A549 (cell line): ENCODE measurements at places on chromosomes 2 and 18.

DNA sequence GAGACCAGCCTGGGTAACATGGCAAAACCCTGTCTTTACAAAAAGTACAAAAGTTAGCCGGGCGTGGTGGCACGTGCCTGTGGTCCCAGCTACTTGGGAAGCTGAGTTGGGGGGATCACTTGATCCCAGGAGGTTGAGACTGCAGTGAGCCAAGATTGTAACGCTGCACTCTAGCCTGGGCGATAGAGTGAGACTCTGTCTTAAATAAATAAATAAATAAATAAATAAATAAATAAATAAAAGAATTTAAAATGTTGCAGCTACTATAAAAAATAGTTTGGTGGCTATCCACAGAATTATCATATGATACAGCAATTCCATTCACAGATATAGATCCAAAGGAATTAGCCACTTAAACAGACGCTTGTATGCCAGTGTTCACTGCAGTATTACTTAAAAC, 49.6 kb upstream of the AMMECR1L start:
- DNase-seq, result no peak

DNA sequence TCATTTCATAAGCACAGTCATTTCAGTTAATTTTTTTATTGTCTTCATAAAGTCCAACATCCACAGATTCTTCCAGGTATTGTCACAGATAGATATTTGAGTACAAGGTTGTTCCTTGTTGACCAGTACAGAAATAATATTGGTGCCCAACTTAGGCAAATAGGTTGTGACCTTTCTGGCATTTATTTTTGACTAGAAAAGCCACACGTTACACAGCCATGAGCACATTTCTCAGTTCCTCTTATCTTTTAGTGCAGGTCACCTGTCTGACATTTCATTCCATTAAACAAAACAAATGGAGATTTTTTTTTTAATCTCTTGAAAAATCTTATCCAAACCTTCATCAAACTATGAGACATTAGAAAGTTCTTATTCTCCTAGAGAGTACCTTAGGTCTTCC, 428.8 kb downstream of the ZNF521 start:
- DNase-seq, result no peak

DNA sequence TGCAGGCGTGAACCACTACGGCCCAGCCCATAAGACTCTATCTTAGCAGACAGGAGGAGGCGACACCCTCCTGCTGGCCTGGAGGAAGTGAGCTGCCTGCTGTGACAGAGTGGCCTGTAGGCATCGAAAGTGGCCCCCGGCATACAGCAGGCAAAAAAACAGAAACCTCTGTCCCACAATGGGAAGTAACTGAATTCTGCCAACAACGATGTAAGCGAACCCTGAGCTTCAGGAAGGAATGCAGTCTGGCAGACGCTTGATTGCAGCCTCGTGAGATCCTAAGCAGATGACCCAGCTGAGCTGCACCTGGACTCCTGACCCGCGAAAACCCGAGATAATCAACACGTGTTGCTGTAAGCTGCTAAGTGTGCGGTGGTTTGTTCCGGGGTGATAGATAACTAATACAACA, 13.6 kb downstream of the MRO start:
- DNase-seq, result no peak

DNA sequence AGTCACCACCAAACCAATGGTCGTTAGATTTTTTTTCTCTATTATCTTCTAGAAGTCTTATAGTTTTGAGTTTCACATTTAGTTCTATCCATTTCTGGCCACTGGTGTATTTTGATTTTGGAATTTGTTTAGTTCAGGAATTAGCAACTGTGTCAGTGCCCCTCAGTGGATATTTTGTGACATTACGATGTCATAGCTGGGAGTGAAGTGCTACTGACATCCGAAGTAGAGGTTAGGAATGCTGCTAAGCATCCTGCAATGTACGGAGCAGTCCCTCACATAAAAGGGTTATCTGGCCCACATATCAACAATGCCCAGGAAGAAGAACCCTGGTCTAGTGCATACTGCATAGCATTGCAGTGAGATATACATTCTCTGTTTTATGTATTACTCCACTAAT, 157.4 kb upstream of the RGPD4 start:
- DNase-seq, result peak; percentile 31

DNA sequence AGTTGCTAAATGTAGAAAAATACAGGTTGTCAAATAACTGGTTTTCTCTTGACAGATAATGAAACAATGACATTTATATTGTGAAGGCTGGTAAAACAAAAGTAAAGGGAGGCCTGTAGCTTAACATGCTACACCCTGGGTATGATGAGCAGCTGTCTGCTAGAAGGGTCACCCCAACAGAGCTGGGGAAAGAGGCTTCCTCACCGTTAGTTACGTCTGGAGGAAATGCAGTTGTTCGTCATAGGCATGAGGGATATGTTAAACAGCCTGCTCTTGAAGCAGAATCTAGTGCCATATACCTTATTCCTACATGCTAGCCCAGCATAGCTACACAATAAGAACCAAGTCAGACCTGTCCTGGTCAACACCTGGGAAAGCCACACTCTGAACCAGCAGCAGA, 49.9 kb downstream of the LPIN2 start:
- no peak for DNase-seq

GRCh38 chr18:34707670-34708069, 2.4 kb upstream of the DTNA start:
- DNase-seq, result peak; percentile 35
